Smooth muscle cell of the umbilical artery (primary cell): ENCODE measurements at places on chromosomes 6 and 20. TPM values are rescaled to one million over a fixed set of nuclear protein-coding genes. Genes with fewer than 3 reads are reported as not detected.

The DEFB128 gene
- not detected in 2 replicates for total RNA-seq

The PRL gene
- total RNA-seq, result not detected in 2 replicates

The SLC16A10 gene
- total RNA-seq, result 0.05 and 0.30 TPM in 2 replicates

The RAET1E gene
- 0.14 TPM in 1 of 2 replicates, not detected in the other for total RNA-seq

The IFNGR1 gene
- 42.9 and 73.6 TPM in 2 replicates for total RNA-seq
